ENCODE measurements at places on chromosomes 4 and X. TPM values are rescaled to one million over a fixed set of nuclear protein-coding genes. Genes with fewer than 3 reads are reported as not detected.
A peak's percentile ranks its signal among the peaks of the same experiment; 100 is the strongest.

- H3K27ac ChIP-seq, result no peak overlapping the region
- H3K4me1 ChIP-seq, result no peaks in the 10 kb centered on the region
- no peaks in the 10 kb centered on the region for H3K36me3 ChIP-seq
- no peak overlapping the region for H3K4me3 ChIP-seq
- no peaks in the 10 kb centered on the region for H3K27me3 ChIP-seq
- no peak for DNase-seq
Measured at GRCh38 chrX:48902776-48903175, 5.0 kb downstream of the PQBP1 start.

- peak; percentile 41 for DNase-seq
- no peak overlapping the region for H3K27ac ChIP-seq
- H3K27me3 ChIP-seq, result no peaks in the 10 kb centered on the region
- no peak overlapping the region for H3K4me3 ChIP-seq
Measured at GRCh38 chr4:140243278-140243753, 89.3 kb upstream of the MAML3 start.

- H3K4me3 ChIP-seq, result no peak overlapping the region
- no peaks in the 10 kb centered on the region for H3K27me3 ChIP-seq
- H3K27ac ChIP-seq, result no peak overlapping the region
- no peaks in the 10 kb centered on the region for H3K36me3 ChIP-seq
- H3K4me1 ChIP-seq, result no peaks in the 10 kb centered on the region
Measured at GRCh38 chrX:101452056-101452455, 33.2 kb upstream of the ARMCX4 start.

GRCh38 chrX:31314921-31315320 lies 243.1 kb upstream of the FTHL17 start:
- no peak for DNase-seq
- H3K36me3 ChIP-seq, result no peaks in the 10 kb centered on the region
- no peaks in the 10 kb centered on the region for H3K4me1 ChIP-seq

- no peak overlapping the region for H3K4me3 ChIP-seq
- H3K27ac ChIP-seq, result no peak overlapping the region
- peaks cover 10% of the 10 kb centered on the region for H3K4me1 ChIP-seq
- no peaks in the 10 kb centered on the region for H3K36me3 ChIP-seq
- DNase-seq, result no peak
Measured at GRCh38 chr4:55554453-55555030, 7.8 kb upstream of the CLOCK start.

GRCh38 chrX:50206753-50207152 lies 2.2 kb downstream of the CCNB3 start:
- H3K27me3 ChIP-seq, result no peaks in the 10 kb centered on the region
- H3K36me3 ChIP-seq, result no peaks in the 10 kb centered on the region
- no peak overlapping the region for H3K27ac ChIP-seq
- no peak overlapping the region for H3K4me3 ChIP-seq
- no peaks in the 10 kb centered on the region for H3K4me1 ChIP-seq

GRCh38 chrX:94834226-94834625 lies 1160.2 kb downstream of the FAM133A start:
- no peak overlapping the region for H3K4me3 ChIP-seq
- H3K36me3 ChIP-seq, result no peaks in the 10 kb centered on the region

GRCh38 chr4:122687531-122688061 lies 44.9 kb upstream of the BBS12 start:
- no peak for DNase-seq
- H3K36me3 ChIP-seq, result no peaks in the 10 kb centered on the region
- H3K4me1 ChIP-seq, result no peaks in the 10 kb centered on the region
- no peaks in the 10 kb centered on the region for H3K27me3 ChIP-seq
- no peak overlapping the region for H3K27ac ChIP-seq
- H3K4me3 ChIP-seq, result no peak overlapping the region

GRCh38 chrX:136794080-136794479 lies 13.3 kb upstream of the ARHGEF6 start:
- no peaks in the 10 kb centered on the region for H3K4me1 ChIP-seq
- DNase-seq, result no peak
- H3K27me3 ChIP-seq, result no peaks in the 10 kb centered on the region
- H3K36me3 ChIP-seq, result no peaks in the 10 kb centered on the region
- H3K4me3 ChIP-seq, result no peak overlapping the region
- no peak overlapping the region for H3K27ac ChIP-seq

- DNase-seq, result no peak
- no peak overlapping the region for H3K27ac ChIP-seq
- no peaks in the 10 kb centered on the region for H3K27me3 ChIP-seq
Measured at GRCh38 chrX:149471397-149471796, 33.7 kb downstream of the IDS start.

GRCh38 chrX:37854748-37855147 lies 7.4 kb upstream of the DYNLT3 start:
- no peaks in the 10 kb centered on the region for H3K4me1 ChIP-seq
- no peak overlapping the region for H3K27ac ChIP-seq
- H3K27me3 ChIP-seq, result no peaks in the 10 kb centered on the region
- H3K4me3 ChIP-seq, result no peak overlapping the region

DNA sequence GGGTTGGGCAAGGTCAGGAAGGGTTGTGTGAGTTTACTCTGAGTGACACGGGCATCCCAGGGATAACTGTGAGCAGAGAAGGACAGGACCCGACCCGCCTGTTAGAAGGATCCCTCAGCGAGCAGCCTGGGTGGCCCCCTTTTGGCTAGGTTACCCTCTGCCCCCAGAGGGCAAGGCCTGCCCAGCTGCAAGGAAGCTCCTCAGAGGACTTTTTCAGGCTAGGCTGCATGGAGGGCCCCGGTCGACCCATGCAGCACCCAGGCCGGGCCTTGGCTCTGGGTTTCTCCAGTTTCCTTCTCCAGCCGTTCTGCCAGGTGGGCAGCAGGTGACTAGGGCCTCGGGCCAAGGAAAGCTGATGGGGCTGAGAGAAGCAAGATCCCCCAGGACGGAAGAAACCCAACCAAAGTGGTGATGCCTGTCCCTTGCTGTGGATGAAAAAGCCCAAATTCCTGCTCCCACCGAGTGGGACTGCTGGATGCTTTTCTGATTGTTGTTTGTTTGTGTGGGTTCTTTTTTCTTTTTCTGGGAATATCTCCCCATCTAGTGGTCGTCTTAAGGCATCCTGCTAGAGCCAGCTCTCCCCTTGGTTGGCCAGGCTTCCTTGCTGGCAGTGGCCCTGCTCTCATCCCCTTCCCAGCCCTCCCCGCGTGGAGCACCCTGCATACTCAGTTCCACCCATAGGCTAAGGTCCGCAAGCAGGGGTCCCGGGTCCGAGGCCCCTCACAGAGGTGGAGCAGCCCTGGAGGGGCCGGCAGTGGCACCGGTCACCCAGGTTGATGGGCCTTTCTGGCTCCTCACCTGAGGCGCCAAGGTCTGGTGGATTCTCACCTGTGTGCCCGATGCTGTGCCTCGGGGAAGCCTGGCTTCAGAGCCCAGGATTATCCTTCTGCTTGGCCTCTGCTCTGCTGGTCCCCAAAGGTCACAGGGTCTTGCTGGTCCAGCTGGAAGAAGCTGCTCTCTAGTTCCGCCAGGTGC lies 1.8 kb downstream of the ZFP92 start:
- H3K4me1 ChIP-seq, result no peaks in the 10 kb centered on the region
- H3K27me3 ChIP-seq, result peaks cover 23% of the 10 kb centered on the region
- DNase-seq, result peak; percentile 18
- no peaks in the 10 kb centered on the region for H3K36me3 ChIP-seq

DNA sequence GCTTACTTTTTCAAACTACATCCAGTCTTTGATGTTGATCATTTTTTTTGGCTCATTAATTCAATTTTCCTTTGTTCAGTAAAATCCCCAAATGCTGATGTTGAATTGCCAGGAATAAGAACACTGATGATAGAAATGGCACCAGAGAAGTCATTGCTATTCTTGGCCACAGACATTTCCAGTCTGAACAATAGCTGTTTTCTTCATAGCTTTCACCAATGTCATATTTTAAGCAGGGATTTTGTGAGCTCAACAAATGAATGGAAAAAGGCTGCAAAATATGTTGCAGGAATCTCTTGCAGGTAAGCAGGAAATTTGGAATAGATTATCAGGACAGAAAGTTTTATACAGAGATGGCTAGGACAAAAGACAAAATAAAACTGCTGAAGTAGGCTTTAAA lies 40.5 kb upstream of the GLRB start:
- no peak overlapping the region for H3K27ac ChIP-seq
- H3K4me1 ChIP-seq, result no peaks in the 10 kb centered on the region
- H3K27me3 ChIP-seq, result no peaks in the 10 kb centered on the region
- no peaks in the 10 kb centered on the region for H3K36me3 ChIP-seq

DNA sequence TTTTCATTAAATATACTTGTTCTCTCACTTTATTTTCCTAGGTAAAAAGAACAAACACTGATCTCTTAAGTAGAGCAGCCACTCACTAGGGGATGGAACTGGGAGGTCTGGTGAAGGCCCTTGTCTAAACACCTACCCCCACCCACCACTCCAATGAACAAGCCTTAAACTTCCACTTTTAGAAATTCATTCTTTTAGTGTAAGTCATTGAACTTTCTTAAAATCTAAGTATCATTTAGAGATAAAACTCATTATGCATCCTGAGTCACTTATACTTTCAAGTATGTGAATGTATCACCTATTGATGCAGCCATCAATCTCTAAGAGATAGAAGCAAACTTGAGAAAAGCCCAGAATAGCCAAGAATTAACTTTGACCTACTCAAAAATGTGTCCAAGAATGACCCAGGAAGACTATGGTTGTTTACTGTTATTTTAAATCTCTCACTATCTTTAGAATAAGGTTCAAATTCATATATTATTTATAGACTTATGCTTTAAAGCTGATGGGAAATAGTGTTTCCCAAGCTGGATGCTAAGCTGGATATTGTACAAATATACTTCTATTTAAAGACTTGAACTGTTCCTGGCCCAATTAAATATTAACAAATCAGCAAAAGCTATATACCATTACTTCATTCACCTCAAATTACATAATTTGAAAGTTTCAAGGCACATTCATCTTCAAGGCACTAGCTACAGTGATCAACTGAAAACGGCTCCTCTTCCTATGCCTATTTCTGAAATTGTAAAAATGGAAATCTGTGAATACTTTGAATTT lies 49.5 kb downstream of the CAMK2D start:
- H3K36me3 ChIP-seq, result no peaks in the 10 kb centered on the region
- H3K27me3 ChIP-seq, result no peaks in the 10 kb centered on the region
- H3K27ac ChIP-seq, result no peak overlapping the region
- H3K4me1 ChIP-seq, result no peaks in the 10 kb centered on the region
- H3K4me3 ChIP-seq, result no peak overlapping the region
- DNase-seq, result no peak

- peak overlapping the region; percentile 29 for H3K4me3 ChIP-seq
- no peak overlapping the region for H3K27ac ChIP-seq
Measured at GRCh38 chr4:104424989-104425388, 69.7 kb downstream of the CXXC4 start.

DNA sequence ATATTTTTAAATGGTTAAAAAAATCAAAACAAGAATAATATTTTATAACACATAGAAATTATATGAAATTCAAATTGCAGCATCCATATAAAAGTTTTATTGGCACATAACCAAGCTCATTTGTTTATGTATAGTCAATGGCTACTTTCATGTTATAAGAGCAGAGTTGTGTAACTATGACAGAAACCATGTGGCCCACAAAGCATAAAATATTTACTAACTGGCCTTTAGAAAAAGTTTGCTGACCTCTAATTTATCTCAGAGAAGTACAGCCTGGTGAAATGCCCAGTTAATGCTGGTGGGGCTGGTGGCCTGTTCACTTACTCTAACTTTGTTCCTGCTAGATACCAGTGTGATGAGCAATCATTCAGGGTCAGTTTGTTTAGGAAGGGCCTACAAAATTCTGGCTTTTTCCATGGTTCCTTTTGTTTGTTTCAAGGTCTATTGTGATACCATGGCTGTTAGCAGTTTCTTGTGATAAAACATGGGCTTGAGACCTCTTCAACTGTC lies 104.6 kb downstream of the PPP1R2C start:
- DNase-seq, result no peak
- no peaks in the 10 kb centered on the region for H3K27me3 ChIP-seq
- no peak overlapping the region for H3K27ac ChIP-seq

DNA sequence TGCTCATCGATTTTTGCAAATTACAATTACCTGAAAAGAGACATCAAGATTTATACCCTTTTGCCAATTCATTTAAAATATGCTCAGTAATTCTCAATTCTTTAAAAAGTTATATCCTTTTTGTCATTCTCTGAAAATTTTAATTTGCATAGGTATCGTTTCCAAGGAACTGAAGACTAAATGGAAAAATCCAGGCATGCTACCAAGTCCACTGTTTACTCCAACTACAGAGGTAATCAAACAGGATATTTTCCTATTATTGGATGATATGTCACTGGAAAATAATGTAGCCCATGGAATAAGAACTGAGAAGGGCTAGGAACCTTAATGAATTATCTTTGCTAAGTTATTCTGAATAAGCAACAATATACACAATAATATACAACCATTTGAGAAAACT lies 132.7 kb downstream of the THOC2 start:
- no peak overlapping the region for H3K27ac ChIP-seq
- no peak for DNase-seq
- no peaks in the 10 kb centered on the region for H3K27me3 ChIP-seq
- peaks cover 6% of the 10 kb centered on the region for H3K36me3 ChIP-seq
- H3K4me3 ChIP-seq, result no peak overlapping the region

- H3K36me3 ChIP-seq, result no peaks in the 10 kb centered on the region
- H3K27ac ChIP-seq, result no peak overlapping the region
- DNase-seq, result peak; percentile 40
- H3K4me1 ChIP-seq, result peaks cover 27% of the 10 kb centered on the region
Measured at GRCh38 chr4:56655627-56656345, 25.3 kb downstream of the HOPX start.

The SHROOM3 gene
- total RNA-seq, result 52.7 TPM

The UNC5C gene
- total RNA-seq, result 0.15 TPM

The BBS12 gene
- total RNA-seq, result 5.9 TPM

The USP51 gene
- total RNA-seq, result 6.6 TPM

The MAGED4 gene
- 48.2 TPM for total RNA-seq

The TSPYL2 gene
- 35.5 TPM for total RNA-seq

The DCLK2 gene
- 7.9 TPM for total RNA-seq

The FAM156A gene
- total RNA-seq, result 27.8 TPM

The NSDHL gene
- 15.9 TPM for total RNA-seq

The NAP1L2 gene
- total RNA-seq, result 22.6 TPM
